ENCODE measurements at places on chromosomes 3 and 15.
A peak's percentile ranks its signal among the peaks of the same experiment; 100 is the strongest.

DNA sequence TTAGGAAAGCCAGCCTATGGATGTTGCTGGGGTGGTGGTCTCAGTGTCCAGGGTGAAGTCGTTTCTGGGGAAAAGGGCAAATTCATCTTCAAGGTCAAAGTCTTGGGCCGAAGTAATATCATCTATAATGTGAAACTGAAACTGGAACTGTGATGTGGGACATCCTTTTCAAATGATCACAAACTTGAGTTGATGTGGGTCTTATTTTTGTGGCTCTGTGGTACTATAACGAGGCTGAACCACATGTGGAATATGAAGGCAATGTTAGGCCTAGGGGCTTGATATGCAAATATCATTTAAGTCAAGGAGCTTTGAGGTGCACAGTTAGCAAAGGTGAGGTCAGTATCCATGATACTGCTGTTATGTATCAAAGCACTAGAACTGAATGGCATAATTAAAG is 1.5 kb upstream of the CD200R1L start:
- DNase-seq, result no peak

DNA sequence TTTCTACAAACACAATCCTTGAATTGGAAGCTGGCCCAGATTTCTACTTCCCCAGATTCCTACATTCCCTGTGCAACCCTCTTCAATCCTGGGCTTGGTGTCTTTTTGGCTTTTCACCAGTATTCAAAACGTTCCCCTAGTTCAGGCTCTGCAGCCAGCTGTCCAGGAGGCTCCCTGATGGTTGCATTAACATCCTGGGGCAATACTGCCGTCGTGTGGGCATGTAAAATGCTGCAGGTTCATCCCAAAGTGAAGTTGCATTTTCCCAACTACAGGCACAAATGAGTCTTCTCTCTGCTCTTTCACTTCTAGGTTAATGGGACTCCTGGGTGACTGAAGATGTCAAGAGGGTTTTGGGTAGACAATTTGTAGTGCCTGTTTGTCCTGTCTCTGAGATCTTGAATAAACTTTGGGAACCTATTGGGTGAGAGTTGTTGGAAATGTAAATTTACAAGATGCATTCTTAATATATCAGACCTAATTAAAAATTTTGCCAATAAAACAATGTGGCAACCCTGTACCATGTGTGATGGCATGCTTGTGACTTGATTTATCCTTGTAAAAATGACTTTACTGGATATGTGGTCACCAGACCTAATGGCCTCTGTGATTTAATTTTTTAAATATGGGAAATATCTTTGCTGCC is 28.6 kb downstream of the SOX14 start:
- peak; percentile 43 for DNase-seq

GRCh38 chr3:29011441-29011840 is 269.4 kb upstream of the RBMS3 start:
- peak; percentile 19 for DNase-seq

DNA sequence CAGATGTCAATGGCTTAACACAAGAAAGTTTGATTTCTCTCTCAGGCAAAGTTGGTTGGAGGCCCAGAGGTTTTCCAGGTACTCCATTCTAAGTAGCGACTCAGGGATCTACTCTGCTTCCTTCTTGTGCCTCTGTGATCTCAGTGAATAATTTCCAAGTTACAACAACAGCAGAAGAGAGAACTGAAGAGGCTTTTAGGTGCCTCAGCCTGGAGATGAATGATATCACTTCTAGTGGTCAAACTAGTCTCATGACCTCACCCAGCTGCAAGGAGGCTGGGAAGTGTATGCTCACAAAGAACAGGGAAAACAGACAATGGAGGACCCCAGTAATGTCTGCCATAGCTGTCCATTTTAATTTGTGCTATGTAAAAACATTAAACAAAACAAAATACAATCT is 4.6 kb upstream of the PRICKLE2 start:
- no peak for DNase-seq

DNA sequence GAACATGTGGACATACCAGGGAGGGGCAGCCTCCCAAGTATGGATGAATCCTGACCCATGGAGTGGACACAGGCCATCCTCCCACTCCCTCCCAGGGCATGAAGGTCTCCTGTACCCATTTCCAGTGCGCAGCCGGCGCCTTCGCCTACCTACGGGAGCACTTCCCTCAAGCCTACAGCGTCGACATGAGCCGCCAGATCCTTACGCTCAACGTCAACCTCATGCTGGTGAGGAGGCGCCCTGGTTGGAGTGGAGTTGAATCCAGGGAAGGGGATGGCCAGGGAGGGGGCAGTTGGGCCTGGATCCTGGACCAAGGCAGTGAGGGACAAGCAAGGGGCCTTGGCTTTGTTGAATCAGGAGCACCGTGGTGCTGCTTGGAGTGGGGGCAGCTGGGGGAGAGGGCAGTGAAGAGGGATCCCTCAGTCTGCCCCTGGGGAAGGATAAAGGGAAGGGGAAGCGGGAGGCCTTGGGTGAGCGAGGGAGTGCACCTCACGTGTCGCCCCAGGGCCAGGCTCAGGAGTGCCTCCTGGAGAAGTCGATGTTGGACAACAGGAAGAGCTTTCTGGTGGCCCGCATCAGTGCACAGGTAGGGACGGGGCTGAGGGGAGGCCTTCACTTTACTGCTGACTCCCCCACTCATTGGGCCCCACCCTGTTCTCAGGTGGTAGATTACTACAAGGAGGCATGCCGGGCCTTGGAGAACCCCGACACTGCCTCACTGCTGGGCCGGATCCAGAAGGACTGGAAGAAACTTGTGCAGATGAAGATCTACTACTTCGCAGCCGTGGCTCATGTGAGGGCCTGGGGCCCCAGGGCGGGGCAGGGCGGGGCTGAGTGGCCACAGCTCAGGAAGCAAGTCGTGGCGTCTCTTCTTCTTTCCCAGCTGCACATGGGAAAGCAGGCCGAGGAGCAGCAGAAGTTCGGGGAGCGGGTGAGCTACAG is 25.3 kb downstream of the PTPN23 start:
- no peak for DNase-seq

- DNase-seq, result no peak
Observed at GRCh38 chr3:52317208-52318000, 1.3 kb downstream of the DNAH1 start.

DNA sequence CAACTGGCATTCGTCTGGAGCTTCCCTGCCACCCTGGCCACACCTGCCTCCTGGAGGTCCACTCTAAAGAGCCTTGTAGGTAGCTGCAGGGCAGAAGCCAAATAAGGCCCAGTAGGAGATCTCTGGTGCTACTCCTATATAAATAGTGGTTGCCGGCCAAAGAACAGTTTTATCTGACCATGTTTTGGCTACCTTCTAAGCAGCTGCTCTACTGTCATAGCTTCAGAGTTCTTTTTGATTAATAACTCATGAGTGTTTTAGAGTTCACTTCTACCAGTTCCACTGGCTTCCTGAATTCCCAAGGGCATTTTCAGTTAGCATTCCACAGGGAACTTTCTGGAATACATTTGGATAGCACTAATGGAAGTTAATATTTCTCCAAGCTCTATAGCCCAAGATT is 154.6 kb downstream of the B3GALNT1 start:
- no peak for DNase-seq

- DNase-seq, result no peak
Observed at GRCh38 chr3:50162034-50162883, 7.1 kb downstream of the SEMA3F start.

DNA sequence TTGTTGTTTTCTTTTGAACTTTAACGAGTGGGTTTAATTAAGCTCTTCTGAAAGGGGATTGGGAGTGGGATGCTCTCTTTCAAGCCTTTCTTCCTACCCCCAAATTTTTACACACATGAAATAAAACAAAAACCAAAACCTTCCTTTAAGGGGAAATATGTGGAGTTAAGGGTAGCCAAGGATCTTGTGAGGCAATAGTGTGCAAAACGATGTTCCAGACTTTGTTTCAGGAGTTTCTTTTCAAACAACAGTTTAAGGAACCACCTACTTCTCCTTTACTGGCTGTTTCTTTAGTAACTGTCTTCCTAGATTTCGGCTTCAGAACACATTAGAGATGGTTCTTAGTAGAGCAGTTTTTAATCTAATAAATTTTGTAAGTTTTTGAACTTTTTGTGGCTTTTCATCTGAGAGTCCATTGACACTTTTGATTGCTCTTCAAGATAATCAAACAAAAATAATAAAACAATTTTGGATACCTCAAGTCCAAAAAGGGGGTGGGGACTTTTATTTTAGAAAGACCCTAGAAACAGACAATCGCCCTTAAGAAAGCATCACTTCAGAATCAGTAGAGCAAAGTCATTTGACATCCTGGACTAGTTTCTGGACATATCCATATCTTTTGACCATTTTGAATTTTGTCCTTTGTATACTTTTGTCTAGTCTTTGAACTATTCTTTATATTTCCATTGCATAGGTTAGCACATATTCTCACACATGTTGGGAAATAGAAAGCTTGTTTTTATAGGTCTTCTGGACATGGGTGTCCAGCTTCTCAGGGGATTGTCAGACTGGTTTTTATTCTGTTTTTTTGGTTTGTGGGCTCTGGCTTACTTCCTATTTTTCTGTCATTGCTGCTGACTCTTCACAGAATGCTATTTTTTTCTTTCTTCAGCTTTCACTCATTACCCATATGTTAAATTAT is 6.0 kb downstream of the DIPK2A start:
- peak; percentile 87 for DNase-seq

- no peak for DNase-seq
Observed at GRCh38 chr3:195086341-195086740, 184.6 kb downstream of the XXYLT1 start.

DNA sequence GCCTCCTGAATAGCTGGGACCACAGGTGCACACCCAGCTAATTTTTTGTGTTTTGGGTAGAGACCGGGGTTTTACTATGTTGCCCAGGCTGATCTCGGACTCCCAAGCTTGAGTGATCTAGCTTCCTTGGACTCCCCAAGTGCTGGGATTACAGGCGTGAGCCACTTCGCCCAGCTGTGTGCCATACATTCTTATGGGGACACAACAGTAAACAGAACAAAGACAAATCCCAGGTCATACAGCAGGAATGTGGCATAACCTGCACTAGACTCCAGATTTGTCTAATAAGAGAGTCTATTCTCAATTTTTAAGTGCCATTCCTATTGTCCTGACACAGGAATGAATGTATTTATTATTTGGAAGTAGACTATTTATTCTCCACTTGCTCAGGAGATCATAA is 17.6 kb downstream of the ARL6IP5 start:
- DNase-seq, result no peak

DNA sequence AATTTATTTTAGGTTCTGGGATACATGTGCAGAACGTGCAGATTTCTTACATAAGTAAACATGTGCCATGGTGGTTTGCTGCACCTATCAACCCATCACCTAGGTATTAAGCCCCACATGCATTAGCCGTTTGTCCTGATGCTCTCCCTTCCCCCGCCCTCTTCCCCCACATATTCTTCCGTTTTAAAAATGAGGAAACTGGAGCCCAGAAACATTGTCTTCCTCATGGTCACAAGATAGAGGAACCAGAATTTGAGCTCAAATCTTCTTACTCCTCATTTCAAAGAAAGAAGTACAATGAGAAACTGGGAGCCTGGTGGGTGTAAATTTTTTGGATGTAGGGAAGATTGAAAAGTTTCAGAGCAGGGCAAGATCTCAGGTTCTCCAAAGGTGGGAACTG is 56.1 kb upstream of the USP3 start:
- DNase-seq, result peak; percentile 76

DNA sequence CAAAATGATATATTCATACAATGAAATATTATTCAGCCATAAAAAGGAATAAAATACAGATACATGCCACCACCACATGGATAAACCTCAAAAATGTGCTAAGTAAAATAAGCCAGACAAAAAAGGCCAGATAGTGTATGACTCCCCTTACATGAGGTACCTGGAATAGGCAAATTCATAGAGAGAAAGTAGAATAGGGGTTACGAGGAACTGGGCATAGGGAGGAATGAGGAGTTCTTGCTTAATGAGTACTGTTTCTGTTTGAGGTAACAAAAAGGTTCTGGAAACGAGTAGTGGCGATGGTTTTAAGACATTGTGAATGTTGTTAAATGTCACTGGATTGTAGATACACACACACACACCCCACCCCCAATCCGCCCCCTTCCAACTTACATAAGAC is 8.2 kb downstream of the RAF1 start:
- DNase-seq, result no peak

DNA sequence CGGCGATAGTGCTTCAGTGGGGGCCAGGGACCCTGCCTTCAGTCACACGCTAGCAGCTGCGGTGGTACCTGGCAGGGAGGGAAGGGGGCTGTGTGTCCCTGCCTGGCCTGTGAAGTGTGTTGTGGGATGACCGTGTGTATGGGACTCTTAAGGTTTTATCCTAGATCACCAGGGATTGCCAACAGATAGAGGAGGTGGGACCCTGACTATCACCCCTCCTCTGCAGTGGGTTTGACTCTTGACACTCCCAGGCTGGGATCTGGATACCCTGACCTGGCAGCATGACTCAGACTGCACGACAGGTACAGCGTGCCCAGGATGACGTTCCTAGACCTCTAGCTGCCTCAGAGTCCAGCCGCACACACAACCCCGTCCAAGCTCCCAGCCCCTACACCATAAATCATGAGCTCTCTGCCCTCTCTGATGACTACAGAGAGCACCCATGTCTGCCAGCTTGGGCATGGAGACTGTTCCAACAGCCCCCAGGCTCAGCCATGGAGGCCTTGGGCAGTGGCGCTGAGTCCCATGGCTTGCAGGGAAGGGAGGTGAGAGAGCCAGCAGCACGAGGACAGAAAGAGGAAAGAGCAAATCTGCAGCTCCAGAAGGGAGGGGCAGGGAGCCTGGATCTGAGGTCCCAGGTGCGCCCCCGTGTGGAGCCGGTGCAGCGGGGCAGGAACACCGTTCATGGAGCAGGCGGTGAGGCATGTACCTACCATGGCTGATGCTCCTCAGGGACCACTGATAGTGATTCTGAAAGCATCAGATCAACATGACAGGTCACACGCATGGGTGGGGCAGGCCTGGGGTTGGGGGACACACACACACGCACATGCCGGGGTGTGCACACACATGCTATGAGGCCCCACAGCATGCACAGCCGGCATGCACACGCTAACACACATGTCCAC is 71.0 kb downstream of the ADAMTS7 start:
- DNase-seq, result no peak

DNA sequence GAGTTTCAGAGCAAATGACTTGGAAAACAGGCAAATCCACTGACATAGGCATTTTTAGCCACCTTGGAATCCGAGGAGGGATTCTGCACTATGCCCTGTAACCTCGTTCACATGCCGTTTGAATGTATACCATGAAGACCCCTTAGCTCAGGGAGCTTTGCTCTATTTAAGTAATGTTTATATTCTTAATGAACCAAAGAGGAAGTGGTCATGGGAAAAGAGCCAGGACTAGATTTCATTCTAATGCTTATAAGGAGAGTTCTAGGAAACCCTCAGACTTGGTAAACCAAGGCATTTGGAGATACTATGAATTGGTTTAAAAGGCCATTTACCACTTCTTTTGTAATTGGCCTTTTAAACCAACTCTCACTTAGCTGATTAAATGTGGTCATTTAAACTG is 178.9 kb downstream of the IGF1R start:
- no peak for DNase-seq

DNA sequence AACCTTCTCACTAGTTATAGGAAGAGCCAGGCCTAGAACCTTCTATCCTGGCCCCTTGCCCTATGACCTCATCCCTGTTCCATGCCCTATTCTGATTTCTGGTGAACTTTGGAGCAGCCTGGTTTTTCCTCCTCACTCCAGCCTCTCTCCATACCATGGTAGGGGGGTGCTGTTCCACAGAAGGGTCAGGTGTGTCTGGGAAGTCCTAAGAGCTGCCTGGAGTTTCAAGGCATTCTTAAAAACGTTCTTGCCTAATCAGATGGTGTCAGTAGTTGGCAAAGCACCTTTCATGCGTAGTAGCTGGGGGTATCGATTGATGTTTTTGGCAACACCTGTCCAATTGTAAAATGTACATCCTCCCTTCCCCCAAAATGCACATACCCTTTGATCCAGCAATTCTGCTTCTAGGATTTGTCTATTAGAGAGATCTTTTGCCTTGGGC is 16.8 kb upstream of the ALPK3 start:
- no peak for DNase-seq

Measured in pons (tissue), 1 donor.